ENCODE measurements at places on chromosomes 3 and 15. TPM values are rescaled to one million over a fixed set of nuclear protein-coding genes. Genes with fewer than 3 reads are reported as not detected.
A peak's percentile ranks its signal among the peaks of the same experiment; 100 is the strongest.

POC1A gene
- total RNA-seq: 41.5 TPM

GPR176 gene
- 27.8 TPM for total RNA-seq

NCK1 gene
- total RNA-seq: 16.5 TPM

CCR9 gene
- not detected for total RNA-seq

TEX55 gene
- total RNA-seq: 0.33 TPM

MINAR1 gene
- total RNA-seq: 0.63 TPM

ACP3 gene
- 0.15 TPM for total RNA-seq

MASP1 gene
- 0.07 TPM for total RNA-seq

GRCh38 chr3:47533996-47534454 lies 20.5 kb upstream of the ELP6 start:
- no peak for DNase-seq

DNA sequence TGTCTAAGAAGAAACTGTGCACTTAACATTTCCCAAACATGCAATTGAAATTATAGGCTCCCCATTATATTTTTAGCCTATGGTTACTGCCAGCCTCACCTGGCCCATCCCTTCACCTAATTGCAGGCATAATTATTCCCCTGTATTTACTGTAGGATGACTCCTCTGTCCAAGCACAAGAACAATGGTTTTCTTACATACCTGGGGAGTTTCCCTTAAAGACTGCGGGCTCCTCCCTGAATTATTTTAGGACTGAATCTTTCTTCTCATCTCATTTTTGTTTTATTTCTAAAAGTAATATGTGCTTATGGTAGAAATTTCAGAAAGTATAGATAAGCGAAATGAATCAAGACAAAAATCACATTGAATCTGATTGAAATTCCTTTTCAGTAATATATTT lies 11.4 kb downstream of the TM4SF1 start:
- peak; percentile 82 for DNase-seq

GRCh38 chr3:42721690-42722089 lies 19.1 kb upstream of the HHATL start:
- DNase-seq: no peak

DNA sequence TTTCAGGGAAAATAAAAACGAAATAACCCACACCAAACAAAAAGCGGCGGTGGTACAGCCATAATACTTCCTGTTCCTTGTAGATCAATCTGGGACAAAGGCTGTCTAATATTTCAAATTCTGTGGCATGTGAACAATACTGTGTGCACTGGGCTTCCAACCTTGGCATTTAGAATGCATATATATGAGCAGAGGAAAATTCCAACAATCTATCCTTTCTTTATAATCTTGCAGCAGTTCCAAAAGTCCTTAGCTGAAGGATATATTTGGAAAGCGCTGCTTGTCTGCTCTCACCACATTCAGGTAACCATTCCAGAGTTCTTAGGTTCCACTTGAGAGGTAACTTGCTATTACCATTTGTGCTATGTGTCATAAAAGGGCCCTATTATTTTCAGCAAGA lies 231.8 kb downstream of the RBMS3 start:
- no peak for DNase-seq

- no peak for DNase-seq
Measured at GRCh38 chr3:59404851-59405250, 355.0 kb upstream of the CFAP20DC start.

DNA sequence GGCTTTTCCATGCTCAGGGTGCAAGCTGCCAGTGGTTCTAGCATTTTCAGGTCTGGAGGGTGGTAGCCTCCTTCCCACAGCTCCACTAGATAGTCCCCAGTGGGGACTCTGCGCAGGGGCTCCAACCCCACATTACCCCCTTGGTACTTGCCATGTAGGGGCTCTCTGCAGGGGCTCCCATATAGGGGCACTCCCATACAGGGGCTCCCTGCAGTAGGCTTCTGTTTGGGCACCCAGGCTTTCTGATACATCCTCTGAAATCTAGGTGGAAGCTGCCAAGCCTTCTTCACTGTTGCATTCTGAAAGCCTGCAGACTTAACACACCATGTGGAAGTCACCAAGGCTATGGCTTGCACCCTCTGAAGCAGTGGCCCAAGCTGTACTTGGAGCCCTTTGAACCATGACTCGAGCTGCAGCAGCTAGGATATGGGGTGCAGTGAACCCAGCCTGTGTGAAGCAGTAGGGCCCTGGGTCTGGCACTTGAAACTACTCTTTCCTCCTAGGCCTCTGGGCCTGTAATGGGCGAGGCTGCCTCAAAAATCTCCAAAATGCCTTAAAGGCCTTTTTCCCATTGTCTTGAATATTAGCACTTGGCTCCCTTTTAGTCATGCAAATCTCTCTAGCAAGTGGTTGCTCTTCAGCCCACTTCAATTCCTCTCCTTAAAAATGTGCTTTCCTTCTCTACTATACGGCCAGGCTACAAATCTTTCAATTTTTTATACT lies 96.4 kb downstream of the TPRA1 start:
- no peak for DNase-seq

DNA sequence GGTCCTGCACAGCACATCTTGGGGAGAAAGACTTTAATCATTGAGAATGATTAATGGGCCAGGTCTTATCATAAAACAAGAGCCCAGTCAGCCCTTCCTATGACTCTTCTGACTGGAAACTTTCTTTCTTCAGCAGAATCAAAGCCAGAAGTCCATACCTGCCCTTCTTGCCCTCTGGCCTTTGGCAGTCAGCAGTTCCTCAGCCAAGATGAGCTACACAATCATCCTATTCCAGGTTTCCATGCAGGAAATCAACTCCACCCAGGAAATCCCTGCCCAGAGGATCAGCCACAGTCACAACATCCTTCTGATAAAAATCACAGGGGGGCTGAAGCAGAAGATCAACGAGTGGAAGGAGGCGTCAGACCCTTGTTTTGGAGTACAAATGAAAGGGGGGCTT lies 26.9 kb downstream of the ZNF589 start:
- peak; percentile 21 for DNase-seq

DNA sequence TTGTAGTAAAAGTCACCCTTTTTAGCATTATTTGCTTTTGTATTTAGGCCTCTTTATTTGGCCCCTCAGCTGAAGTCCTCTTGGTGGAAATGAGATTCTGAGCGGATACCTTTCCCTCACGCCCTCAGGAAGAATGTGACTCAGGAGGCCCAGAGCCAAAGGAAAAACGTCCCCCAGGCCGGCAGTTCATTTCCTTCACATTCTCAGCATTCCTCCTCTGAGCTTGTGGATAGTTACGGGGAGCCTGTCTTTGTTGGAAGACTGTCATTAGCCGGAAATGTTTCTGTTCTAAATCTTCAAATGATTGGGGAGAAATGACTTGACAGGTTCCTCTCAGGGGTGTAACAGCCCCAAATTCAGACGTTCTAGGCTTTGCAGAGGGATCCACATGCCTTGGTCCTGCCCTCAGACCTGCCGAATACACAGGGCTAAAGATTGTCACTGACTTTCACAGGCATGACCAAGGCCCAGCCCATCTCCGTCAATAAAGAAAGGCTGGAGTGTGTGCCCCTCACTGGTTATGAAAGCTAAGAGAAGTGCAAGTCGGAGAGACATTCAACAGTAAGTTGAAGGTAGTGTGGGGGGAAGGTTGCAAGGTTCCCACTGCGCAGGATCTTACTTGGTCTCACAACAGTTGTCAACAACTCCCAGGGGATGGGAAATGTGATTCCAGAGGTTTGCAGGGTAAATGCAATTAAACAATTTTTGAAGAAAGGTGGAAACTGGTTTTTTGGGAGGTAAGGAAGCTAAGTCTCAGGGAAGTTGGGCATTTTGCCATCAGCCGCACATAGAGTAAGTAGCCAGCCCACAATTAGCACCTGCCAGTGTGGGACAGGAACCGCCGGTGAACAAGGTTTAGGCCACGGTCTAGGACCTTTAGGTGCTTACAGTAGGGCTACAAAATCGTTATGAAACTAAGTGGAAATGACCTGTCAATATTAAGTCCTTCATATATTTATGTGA lies 39.7 kb upstream of the MYZAP start:
- DNase-seq: peak; percentile 90

GRCh38 chr15:99692825-99693224 lies 40.4 kb downstream of the LYSMD4 start:
- peak; percentile 36 for DNase-seq

DNA sequence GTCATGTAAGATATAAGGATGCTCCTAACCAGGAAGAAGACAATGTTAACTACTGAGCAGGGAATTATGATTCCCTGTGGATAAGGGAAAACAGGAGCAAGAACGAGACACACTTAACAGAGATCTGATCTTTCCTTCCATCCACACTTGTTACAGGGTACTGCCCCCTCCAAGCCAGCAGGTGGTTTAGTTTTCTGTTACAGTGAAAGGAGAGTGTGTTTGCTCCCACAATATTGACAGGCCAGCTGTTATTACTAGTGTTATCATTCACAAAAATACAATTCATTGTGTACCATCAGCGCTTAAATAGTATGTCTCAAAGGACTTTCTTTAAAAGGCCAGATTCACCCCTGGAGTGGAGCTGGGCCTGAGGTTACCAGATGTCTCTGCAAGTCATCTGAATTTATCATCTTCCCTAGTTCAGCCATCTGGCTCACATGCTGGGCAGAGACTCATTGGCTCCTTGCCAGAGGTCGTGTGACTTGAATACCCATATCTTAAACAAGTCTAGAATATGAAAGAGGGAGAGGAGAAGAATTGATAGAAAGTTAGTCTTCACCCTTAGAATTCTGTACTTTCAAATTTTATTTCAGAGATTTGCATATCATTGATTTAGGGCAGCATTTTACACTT lies 16.8 kb upstream of the FMN1 start:
- DNase-seq: no peak

GRCh38 chr15:101058735-101059134 lies 139.6 kb downstream of the LRRK1 start:
- DNase-seq: no peak

GRCh38 chr15:31461911-31462480 lies 135.4 kb downstream of the KLF13 start:
- no peak for DNase-seq
